Vagina (tissue), 2 donors: ENCODE measurements at places on chromosomes 4 and X.

GRCh38 chrX:154738011-154738738 is 12.7 kb downstream of the GAB3 start:
- no peak for DNase-seq

GRCh38 chrX:129808829-129809796 is 29.4 kb downstream of the SASH3 start:
- DNase-seq = no peak

- no peak for DNase-seq
Measured at GRCh38 chr4:82560853-82561785, 669 bp downstream of the TMEM150C start.

DNA sequence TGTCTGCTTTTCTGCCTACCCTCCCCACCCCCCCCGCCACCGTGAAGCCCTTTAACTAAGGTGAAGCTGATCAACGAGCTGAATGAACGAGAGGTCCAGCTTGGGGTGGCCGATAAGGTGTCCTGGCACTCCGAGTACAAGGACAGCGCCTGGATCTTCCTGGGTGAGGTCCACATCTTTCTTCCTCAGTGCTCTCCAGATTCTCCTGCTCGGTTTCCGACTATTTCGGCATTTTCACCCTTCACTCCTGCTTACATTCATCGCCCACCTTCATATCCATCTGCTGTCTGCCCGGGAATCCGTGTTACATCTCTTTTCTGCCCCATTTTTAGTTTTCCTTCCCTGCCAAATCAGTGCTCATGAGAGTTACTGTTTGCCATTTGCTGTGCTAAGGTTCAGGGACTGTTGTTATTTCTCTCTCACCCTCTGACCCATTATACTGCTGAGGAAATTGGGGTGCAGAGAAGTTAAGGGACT is 459 bp downstream of the RBMX2 start:
- no peak for DNase-seq

GRCh38 chr4:113822555-113823290 is 61.2 kb upstream of the CAMK2D start:
- DNase-seq = no peak

DNA sequence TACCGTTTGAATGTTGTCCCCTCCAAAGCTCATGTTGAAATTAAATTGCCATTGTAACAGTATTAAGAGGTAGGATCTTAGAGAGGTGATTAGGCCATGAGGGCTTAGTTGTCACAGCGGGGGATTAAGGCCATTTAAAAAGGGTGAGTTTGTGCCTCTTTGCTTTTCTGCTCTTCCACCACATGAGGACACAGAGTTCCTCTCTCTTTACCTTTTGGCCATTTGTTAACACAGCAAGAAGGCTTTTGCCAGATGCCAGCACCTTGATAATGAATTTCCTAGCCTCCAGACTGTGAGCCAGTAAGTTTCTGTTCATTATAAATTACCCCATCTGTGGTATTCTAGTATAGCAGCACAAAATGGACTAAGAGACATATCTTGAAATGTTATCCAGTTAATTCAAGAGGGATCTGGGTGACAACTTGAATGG is 7.8 kb upstream of the HERC3 start:
- DNase-seq = no peak

- no peak for DNase-seq
Measured at GRCh38 chr4:89939994-89940393, 45.3 kb downstream of the MMRN1 start.
